CD8-positive, alpha-beta memory T cell (primary cell): ENCODE measurements at places on chromosomes 12 and 14. TPM values are rescaled to one million over a fixed set of nuclear protein-coding genes. Genes with fewer than 3 reads are reported as not detected.

GRCh38 chr12:71865166-71865713 is 25.7 kb downstream of the TBC1D15 start:
- DNase-seq = no peak
- no peaks in the 10 kb centered on the region for H3K36me3 ChIP-seq
- peaks cover 40% of the 10 kb centered on the region for H3K4me1 ChIP-seq
- H3K27me3 ChIP-seq = no peaks in the 10 kb centered on the region

DNA sequence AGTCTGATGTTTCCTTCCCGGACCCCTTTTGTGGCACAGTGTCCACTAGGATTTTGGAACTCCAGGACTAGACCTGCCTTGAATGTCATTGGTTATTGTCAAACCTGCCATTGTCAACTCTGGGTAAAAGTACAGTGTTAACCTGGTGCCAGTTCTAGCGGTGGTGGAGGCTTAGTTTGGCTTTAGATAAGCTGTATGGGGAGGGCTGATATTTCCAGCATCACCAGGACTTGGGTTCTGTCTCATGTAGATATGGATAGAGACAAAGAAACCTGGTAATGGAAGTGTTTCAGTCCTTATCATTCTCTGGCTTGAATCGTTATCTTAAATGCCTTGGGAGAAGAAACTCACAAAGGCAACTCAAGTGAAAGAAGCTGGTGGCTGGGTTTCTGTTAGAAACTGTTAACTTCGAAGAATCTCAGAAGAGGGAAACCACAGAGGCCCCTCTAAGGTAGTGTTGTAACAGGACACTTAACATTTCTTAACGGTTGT is 10.6 kb downstream of the CHST11 start:
- no peaks in the 10 kb centered on the region for H3K27me3 ChIP-seq
- peaks cover 96% of the 10 kb centered on the region for H3K4me1 ChIP-seq
- H3K36me3 ChIP-seq = no peaks in the 10 kb centered on the region
- no peak for DNase-seq

DNA sequence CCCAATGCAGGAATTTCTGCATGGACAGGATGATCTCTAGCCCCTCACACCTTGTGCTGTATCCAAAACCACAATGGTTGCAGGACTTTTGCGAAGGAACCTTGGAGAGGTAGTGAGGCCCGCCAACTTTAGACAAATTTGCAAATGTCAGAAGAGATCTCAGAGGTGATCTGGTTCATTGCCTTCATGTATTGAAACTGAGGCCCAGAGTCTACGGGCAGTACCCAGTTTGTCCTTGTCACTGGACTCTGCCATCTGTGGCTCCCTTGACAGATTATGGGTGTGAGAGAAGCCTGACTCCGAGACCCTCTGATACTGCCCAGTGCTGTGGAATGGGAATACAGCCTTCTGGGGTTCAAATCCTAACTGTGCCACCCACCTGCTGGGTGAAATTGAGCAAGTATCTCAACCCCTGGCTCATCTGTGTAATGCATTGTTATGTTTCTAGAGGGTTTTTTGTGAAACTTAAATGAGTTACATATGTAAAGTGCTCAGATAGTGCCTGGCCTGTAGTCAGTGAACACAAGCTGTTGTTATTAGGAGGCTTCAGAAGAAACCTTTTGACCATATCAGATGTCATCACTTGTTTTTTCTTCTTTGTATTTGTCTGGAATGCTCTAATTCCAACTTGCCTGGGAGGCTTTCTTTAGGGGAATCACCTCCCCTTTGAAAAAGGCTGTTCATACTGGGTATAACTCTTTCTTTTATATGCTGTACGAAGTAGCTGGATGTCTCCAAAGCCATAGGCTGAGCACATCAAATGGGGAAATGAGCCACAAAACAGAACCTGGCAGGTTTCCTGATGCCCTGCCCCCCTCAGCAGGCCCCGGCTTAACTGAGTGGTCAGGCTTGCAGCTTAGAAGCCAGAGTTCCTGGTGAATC is 71.4 kb upstream of the SRSF5 start:
- H3K4me3 ChIP-seq = no peak overlapping the region
- H3K27ac ChIP-seq = peak overlapping the region; percentile 57
- H3K36me3 ChIP-seq = no peaks in the 10 kb centered on the region
- DNase-seq = no peak
- no peaks in the 10 kb centered on the region for H3K27me3 ChIP-seq

DNA sequence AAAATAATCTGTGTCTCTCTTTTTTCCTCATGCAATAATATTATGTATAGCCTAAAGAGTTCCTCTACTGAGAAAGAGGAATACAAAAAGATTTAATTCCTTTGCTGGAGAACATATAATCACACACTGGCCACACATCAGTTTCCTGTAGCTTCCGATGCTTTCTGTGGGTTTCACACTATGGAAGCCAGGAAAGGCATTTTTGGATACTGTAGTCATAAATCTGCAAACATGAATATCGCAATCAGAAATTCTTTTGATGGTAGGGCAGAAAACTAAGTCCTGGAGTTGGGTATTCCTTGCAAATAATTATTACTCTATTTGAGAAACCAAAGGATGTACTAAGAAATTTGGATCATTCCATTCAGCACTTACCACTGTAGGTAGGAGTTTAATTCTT is 260.0 kb downstream of the ACSS3 start:
- DNase-seq = no peak
- H3K4me3 ChIP-seq = no peak overlapping the region
- no peaks in the 10 kb centered on the region for H3K27me3 ChIP-seq
- H3K4me1 ChIP-seq = no peaks in the 10 kb centered on the region
- H3K27ac ChIP-seq = no peak overlapping the region

GRCh38 chr12:89238593-89238992 is 113.7 kb downstream of the DUSP6 start:
- H3K36me3 ChIP-seq = no peaks in the 10 kb centered on the region
- H3K27ac ChIP-seq = no peak overlapping the region
- H3K4me1 ChIP-seq = peaks cover 28% of the 10 kb centered on the region
- H3K4me3 ChIP-seq = no peak overlapping the region
- no peaks in the 10 kb centered on the region for H3K27me3 ChIP-seq

GRCh38 chr12:57130941-57131340 is 2.7 kb downstream of the LRP1 start:
- H3K27me3 ChIP-seq = no peaks in the 10 kb centered on the region
- no peak overlapping the region for H3K27ac ChIP-seq
- peak; percentile 16 for DNase-seq
- H3K4me3 ChIP-seq = no peak overlapping the region
- H3K4me1 ChIP-seq = peaks cover 11% of the 10 kb centered on the region

- no peaks in the 10 kb centered on the region for H3K36me3 ChIP-seq
- H3K4me3 ChIP-seq = no peak overlapping the region
- H3K4me1 ChIP-seq = no peaks in the 10 kb centered on the region
- no peaks in the 10 kb centered on the region for H3K27me3 ChIP-seq
- no peak for DNase-seq
Measured at GRCh38 chr12:130456375-130457199, 118.9 kb downstream of the PIWIL1 start.

GRCh38 chr12:104064842-104065427 is 604 bp downstream of the HCFC2 start:
- H3K36me3 ChIP-seq = peaks cover 3% of the 10 kb centered on the region
- H3K27ac ChIP-seq = peak overlapping the region; percentile 84
- H3K27me3 ChIP-seq = no peaks in the 10 kb centered on the region
- H3K4me3 ChIP-seq = peak overlapping the region; percentile 99

DNA sequence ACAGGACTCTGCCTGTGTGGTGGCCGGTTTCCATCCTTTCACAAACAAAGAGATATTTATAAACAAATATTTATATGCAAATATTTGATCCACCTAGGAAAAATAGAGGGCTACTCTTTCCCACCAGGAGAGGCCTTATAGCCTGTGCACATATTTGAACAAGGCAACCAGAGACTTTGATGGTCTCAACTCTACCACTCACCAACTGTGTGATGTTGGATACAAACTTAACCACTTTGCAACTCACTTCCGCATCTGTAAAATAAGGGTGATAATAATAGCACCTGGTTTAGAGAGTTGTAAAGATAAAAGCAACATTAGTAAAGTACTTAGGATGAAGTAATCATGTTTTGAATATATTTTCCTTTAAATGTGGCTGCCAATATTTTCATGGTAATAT is 1.5 kb upstream of the CLEC12A start:
- H3K27ac ChIP-seq = no peak overlapping the region
- H3K27me3 ChIP-seq = no peaks in the 10 kb centered on the region
- DNase-seq = no peak
- no peaks in the 10 kb centered on the region for H3K36me3 ChIP-seq
- no peaks in the 10 kb centered on the region for H3K4me1 ChIP-seq

- peaks cover 5% of the 10 kb centered on the region for H3K27me3 ChIP-seq
- H3K4me1 ChIP-seq = no peaks in the 10 kb centered on the region
- H3K36me3 ChIP-seq = no peaks in the 10 kb centered on the region
Measured at GRCh38 chr12:70719672-70720420, 82.6 kb upstream of the PTPRB start.

GRCh38 chr12:40474630-40475029 is 217.6 kb upstream of the CNTN1 start:
- no peaks in the 10 kb centered on the region for H3K27me3 ChIP-seq
- H3K36me3 ChIP-seq = no peaks in the 10 kb centered on the region
- DNase-seq = no peak
- no peak overlapping the region for H3K4me3 ChIP-seq
- no peaks in the 10 kb centered on the region for H3K4me1 ChIP-seq

- H3K27me3 ChIP-seq = peaks cover 5% of the 10 kb centered on the region
- DNase-seq = no peak
- H3K4me1 ChIP-seq = no peaks in the 10 kb centered on the region
- no peaks in the 10 kb centered on the region for H3K36me3 ChIP-seq
Measured at GRCh38 chr12:125222876-125223275, 157.6 kb downstream of the AACS start.

DNA sequence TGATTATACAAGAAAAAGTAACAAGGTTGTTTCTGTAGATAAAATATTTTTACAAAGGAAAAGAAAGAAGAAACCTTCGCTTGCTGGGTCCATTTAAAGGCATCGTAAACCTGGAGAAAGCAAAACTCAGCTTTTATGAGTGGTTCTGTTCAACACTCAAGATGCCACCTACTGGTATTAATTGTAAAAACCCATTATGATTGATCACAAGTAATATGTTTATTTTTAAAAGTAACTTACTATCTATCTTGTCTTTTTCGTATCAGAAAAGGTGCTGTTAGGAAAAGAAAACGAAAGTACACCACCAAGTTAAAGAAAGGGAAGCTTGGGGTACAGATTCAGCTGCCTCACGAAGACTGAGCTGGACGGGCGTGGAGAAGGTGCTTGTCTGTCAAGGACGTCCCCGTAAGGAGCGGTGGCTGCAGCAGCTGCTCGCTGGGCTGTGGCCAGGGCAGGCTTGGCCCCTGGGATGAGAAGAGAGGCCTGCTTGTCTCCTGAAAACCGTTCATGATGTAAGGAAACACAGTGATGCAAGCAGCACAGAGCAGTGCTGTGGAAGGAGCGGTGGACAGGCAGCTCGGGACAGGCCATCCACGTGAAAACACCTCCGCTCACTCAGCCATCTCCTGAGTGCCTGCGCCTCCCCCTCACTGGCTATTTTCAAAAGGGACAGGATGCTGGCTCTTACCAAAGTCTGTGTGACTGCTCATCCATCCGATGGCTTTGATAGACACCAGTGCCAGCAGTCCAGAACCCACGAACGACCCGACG is 25.0 kb downstream of the SLC15A4 start:
- H3K4me3 ChIP-seq = no peak overlapping the region
- no peak for DNase-seq
- H3K4me1 ChIP-seq = peaks cover 45% of the 10 kb centered on the region

GRCh38 chr14:89926694-89927093 is 27.8 kb downstream of the EFCAB11 start:
- no peak for DNase-seq
- no peak overlapping the region for H3K4me3 ChIP-seq
- H3K36me3 ChIP-seq = no peaks in the 10 kb centered on the region
- H3K27me3 ChIP-seq = no peaks in the 10 kb centered on the region
- H3K27ac ChIP-seq = no peak overlapping the region

GRCh38 chr12:13911756-13912554 is 69.4 kb downstream of the GRIN2B start:
- H3K4me3 ChIP-seq = no peak overlapping the region
- no peaks in the 10 kb centered on the region for H3K36me3 ChIP-seq
- DNase-seq = no peak
- no peaks in the 10 kb centered on the region for H3K4me1 ChIP-seq
- no peak overlapping the region for H3K27ac ChIP-seq

GRCh38 chr14:33017016-33017415 is 78.3 kb downstream of the NPAS3 start:
- no peaks in the 10 kb centered on the region for H3K27me3 ChIP-seq
- H3K4me1 ChIP-seq = no peaks in the 10 kb centered on the region
- DNase-seq = no peak
- H3K27ac ChIP-seq = no peak overlapping the region
- H3K36me3 ChIP-seq = no peaks in the 10 kb centered on the region
- H3K4me3 ChIP-seq = no peak overlapping the region

GRCh38 chr12:83468988-83469908 is 782.5 kb downstream of the TMTC2 start:
- no peaks in the 10 kb centered on the region for H3K4me1 ChIP-seq
- H3K27ac ChIP-seq = no peak overlapping the region
- no peaks in the 10 kb centered on the region for H3K36me3 ChIP-seq
- H3K27me3 ChIP-seq = no peaks in the 10 kb centered on the region
- no peak for DNase-seq
- no peak overlapping the region for H3K4me3 ChIP-seq

GRCh38 chr12:42129595-42130204 is 15.0 kb downstream of the GXYLT1 start:
- H3K27ac ChIP-seq = no peak overlapping the region
- H3K4me1 ChIP-seq = no peaks in the 10 kb centered on the region
- H3K4me3 ChIP-seq = no peak overlapping the region
- DNase-seq = no peak
- no peaks in the 10 kb centered on the region for H3K36me3 ChIP-seq
- H3K27me3 ChIP-seq = no peaks in the 10 kb centered on the region

- H3K4me1 ChIP-seq = no peaks in the 10 kb centered on the region
- no peaks in the 10 kb centered on the region for H3K27me3 ChIP-seq
- H3K27ac ChIP-seq = peak overlapping the region; percentile 32
- H3K4me3 ChIP-seq = no peak overlapping the region
- H3K36me3 ChIP-seq = no peaks in the 10 kb centered on the region
Measured at GRCh38 chr14:23145794-23146350, 26.8 kb upstream of the CEBPE start.

DNA sequence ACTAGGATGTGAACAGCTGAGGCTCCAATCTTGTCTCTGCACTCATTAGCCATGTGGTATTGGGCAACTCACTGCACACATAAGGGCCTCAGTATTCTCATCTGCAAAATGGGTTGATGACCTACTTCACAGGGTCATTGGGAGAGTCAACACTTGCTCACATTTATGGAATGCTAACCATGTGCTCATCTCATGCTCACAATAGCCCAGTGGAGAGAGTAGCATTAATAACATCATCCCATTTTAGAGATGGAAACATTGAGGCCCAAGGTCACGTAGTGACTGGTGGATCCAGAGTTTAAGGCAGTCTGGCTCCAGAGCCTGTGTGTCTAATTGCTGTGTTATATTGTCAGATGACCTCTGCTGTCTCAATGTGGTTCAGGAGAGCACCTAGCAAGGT is 270.2 kb upstream of the SRRM4 start:
- H3K27me3 ChIP-seq = no peaks in the 10 kb centered on the region
- no peak overlapping the region for H3K27ac ChIP-seq

GRCh38 chr12:6635856-6636531 is at the start of gene LPAR5:
TSS of gene LPAR5 (minus strand) at chr12:6635959. CDS start at chr12:6621248, 14,711 bp downstream.
- no peaks in the 10 kb centered on the region for H3K27me3 ChIP-seq
- H3K36me3 ChIP-seq = no peaks in the 10 kb centered on the region
- peak; percentile 36 for DNase-seq
- peak within 1 kb of the TSS; percentile 67 for H3K27ac ChIP-seq

The KRT6C gene
- total RNA-seq = not detected

The KRT78 gene
- not detected for total RNA-seq

The PZP gene
- total RNA-seq = not detected

The SLC5A8 gene
- not detected for total RNA-seq

The LRRC10 gene
- not detected for total RNA-seq

The CD4 gene
- 1.2 TPM for total RNA-seq

The PTPN6 gene
- total RNA-seq = 460 TPM

The ATL1 gene
- 1.3 TPM for total RNA-seq

The RBM19 gene
- total RNA-seq = 109 TPM

The RNASE3 gene
- total RNA-seq = not detected
